ENCODE measurements at places on chromosomes 16 and 17. TPM values are rescaled to one million over a fixed set of nuclear protein-coding genes. Genes with fewer than 3 reads are reported as not detected.

The MTSS2 gene
- total RNA-seq = 44.7 TPM

The CCL2 gene
- total RNA-seq = 118 TPM

The INCA1 gene
- 1.7 TPM for total RNA-seq

The SPEM3 gene
- total RNA-seq = not detected

The KCNJ2 gene
- total RNA-seq = 7.2 TPM

The MEIOB gene
- total RNA-seq = not detected

The TMEM231 gene
- 4.7 TPM for total RNA-seq

The CYB5B gene
- 29.4 TPM for total RNA-seq

The CLEC3A gene
- total RNA-seq = not detected

The RHBDL1 gene
- 0.67 TPM for total RNA-seq

The LPO gene
- not detected for total RNA-seq

The CIAPIN1 gene
- total RNA-seq = 33.0 TPM

The CRAMP1 gene
- 7.7 TPM for total RNA-seq

The TAC4 gene
- not detected for total RNA-seq

The PTGES3L gene
- 52.3 TPM for total RNA-seq

The DHX58 gene
- total RNA-seq = 3.5 TPM

The GLTPD2 gene
- not detected for total RNA-seq

The USP43 gene
- total RNA-seq = not detected

The TMEM106A gene
- total RNA-seq = 3.5 TPM

The KRTAP4-3 gene
- not detected for total RNA-seq

The SCGB1C2 gene
- not detected for total RNA-seq

The ZFP1 gene
- total RNA-seq = 8.6 TPM

The MGAT5B gene
- total RNA-seq = not detected

The SRL gene
- total RNA-seq = 295 TPM
